Activated naive CD4-positive, alpha-beta T cell treated with Interleukin-2 at 50 U/mL for 16 hours (primary cell): ENCODE measurements at places on chromosomes 3 and 15.

DNA sequence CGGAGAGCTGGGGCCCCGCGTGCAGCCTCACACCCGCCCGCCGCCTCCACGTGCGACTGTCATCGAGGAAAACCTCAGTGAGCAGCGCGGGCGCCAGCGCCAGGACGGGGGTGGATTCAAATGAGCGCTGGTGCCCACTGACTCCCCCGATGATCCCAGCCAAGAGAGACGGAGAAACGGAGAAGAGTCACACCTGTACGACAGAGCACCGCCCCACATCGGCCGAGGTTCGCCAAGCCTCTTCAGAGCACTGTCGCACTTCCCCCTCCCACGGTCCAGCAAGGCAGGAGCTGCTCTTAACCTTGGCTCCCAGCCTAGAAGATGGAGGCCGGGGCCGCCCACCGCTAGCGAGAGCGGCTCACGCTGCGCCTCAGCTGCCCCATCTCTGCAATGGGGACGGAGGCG, 130.9 kb upstream of the IQSEC1 start:
- DNase-seq = no peak

GRCh38 chr15:52011711-52012144, 7.3 kb upstream of the MAPK6 start:
- no peak for DNase-seq

GRCh38 chr15:50531766-50532165, 14.7 kb downstream of the USP50 start:
- DNase-seq = no peak

- DNase-seq = no peak
Observed at GRCh38 chr3:150439657-150440056, 31.6 kb downstream of the TSC22D2 start.

DNA sequence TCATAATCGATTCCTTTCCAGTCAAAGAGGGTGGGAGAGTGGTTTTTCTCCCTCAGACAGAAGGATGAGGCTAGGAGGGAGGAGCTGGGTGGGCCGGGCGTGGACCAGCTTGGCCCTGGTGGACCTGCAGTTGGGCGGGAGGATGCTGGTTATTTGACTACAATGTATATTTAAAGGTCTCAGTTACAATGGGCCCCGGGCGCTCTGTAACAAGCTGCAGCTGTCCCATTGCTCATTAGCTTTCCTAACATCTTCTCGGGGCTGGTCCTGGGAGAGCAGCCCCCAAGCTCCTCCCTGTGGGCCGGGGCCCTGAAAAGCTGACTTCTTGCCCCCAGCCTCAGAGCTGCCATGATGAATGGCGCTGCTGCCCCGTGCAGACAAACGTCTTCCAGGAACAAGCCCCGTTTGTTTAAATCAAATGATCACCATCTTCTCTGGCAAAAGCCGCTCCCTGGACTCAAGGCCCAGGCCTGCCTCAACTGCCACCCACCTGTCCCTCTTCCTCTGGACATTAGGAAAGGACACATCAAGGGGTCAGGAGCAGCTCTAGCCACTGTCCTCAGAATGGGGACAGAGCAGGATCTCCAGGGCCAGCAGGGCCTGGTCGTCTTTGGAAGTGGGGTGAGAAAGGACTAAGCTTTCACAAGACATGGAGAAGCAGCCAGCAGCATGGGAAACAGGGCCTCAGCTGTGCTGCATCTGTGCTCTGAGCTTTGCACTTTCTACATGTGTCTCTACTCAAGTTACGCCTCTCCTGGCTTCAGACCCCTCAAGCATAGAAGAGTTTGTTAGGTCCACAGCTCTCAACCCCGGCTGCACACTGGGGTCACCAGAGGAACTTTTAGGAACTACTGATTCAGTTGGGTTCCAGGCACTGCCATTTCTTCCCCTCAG, 38.6 kb downstream of the MAGEF1 start:
- no peak for DNase-seq

DNA sequence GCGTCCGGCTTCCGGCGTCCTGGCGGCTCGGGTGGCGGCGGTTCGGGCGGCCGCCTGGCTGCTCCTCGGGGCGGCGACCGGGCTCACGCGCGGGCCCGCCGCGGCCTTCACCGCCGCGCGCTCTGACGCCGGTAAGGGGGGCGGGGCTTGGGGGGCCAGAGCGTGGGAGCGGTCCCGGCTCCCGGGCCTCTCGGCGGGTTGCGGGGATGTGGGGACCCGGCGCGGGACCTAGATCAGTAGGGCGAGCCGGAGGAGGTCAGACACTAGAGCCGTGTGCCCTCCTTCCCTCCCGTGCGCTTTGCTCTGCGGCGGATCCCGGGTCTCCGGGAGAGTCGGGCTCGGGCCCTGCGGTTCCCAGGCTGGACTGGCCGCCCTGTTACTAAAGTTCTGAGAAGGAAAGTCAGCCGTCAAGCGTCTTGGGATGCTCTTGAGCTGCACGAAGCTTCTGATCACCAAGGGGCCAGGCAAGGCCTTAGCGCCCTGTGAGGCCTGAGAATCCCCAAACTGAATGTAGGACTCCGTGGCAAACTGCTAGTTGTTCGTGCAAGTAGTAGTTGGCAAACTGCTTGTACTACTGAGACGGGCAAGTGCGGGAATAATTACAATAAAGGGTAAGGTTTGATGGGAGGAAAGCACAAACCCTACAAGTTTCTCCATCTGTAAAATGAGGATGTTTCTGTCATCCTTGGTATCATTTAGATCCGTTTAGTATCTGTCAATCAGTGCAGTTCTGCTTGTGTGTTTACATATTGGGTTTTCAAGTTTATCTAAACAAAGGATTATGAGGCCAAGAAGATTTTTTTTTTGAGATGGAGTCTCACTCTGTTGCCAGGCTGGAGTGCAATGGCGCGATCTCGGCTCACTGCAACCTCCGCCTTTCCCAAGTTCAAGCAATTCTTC, 587 bp downstream of the PIGX start:
- peak; percentile 74 for DNase-seq

DNA sequence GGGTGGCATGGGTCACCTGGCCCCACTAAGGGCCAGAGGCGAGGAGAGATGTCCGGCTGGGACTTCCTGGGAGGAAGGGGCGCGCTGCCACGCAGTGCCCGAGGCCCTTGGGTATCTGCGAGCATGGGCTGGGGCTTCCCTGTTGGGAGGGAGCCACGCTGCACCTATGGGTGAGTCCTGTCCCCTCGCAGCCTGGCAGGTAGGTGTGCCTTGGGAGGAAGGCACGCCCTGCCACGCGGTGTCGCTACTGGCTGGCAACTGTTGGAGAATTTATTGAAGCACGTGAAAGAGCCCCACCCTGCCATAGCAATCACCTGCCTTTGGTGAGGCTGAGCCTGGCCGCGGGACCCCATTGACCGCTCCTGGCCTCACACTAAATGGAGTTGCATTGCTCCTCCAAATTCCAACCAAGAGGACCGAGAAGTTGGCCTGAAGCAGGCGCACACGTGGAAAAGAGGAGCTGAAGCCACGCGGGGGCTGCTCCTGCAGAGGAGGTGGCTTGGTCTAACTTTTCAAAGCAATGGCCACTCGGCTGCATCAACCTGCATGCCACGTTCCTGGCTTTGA, 134.2 kb downstream of the TJP1 start:
- DNase-seq = no peak

DNA sequence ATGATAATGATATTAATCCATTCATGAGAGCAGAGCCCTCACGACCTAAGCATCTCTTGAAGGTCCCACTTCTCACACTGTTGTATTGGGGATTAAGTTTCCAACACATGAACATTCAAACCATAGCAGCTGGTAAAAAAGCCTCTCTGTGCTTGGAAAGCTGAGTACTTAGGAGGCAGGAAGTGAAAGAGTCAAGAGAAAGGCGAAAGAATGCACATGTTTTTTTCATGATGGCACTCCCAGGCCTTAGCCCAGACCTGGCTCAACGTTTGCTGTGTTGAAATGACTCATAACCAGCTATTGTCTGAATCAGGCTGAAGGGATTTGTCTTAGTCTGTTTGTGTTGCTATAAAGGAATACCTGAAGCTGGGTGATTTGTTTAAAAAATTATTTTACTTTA, 84.4 kb upstream of the RGMA start:
- DNase-seq = no peak

- no peak for DNase-seq
Observed at GRCh38 chr15:74565381-74566085, 24.5 kb downstream of the ARID3B start.

DNA sequence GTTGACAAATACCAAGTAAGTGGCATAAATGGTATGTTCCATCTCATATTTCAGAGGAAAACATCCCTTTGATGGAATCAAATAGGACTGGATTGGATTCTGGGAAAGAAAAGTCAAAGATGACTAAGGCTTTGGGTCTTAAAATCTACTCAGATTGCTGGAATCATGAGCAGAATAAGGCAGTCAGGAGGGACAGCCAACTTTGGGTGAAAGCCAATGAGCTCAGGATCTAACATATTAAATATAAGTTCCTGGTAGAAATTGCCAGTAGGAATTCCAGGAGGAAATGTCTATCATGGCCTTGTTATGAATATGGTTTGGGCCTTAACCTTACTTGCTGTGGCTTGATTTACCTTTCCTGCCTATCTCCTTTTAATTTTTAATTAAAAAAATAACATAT, 55.3 kb downstream of the ISL2 start:
- no peak for DNase-seq

DNA sequence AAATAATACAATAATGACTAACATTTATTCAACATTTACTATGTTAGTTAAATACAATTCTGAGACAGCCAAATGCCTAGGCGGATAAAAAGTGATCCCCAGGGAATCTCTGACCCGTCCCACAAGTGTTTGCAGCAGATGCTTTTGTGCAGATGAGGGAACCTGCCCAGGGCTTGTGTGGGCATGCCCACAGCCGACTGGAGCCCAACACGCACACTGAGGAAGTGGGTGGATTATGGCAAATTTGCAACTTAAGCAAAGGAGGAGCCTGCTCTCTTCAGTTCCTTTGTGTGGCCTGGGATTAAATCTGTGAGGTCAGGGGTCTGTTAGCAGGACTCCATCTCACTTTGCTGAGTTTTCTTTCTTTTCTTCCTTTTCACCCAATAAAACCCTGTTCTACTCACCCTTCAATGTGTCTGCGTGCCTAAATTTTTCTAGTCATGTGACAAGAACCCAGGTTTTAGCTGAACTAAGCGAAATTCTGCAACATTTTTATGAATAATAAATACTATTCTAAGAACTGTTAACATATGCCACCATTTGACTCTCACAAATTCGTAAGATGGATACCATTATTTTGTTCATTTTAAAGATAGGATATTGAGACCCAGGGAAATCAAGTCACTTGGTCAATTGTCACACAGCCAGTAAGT, 13.9 kb upstream of the RTP1 start:
- DNase-seq = no peak

- DNase-seq = peak; percentile 80
Observed at GRCh38 chr3:50573566-50574443, 4.5 kb downstream of the HEMK1 start.

DNA sequence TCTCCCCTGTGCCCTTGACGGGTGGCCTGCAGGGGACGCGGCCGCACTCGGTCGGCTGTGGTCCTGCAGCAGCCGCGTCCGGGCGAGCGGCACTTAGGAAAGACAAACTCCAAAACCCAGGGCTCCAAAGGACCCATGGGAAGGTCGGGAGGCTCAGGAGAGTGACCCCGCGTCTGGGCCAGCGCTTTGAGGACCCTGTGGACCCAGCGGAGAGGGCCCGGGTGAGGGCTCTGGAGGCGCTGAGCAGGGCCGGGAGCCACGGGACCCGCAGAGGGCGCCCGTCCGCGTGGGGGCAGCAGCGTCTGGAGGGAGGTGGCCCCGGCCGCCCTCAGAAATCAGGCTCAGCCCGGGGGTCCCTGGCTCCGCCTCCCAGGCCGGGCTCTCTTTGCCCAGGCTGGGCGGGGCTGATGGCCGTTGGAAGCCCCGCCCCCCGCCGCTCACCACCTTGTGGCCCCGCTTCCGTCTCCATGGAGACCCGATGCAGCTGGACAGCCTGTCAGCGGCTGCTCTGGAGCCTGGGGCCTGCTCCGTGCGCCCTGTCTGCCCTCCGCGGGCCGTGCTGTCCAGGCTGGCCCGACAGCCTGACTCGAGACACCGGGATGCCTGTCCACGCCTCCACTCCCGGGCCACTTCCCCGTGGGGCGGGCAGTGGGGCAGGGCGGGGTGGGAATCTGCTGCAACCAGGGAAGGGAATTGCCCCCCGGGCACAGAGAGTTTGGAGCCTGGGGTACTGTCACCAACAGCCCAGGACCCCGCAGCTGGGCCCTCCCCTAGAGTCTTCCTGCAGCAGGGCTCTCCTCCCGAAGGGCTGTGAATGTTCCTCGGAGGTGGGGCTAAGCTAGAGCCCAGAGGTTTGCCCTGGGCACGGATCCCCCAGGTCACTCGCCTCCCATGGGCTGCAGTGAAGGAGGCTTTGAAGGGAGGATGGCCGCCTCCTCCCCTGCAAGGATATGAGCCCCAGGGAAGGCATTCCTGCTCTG, 34.8 kb upstream of the RPL32 start:
- peak; percentile 14 for DNase-seq

DNA sequence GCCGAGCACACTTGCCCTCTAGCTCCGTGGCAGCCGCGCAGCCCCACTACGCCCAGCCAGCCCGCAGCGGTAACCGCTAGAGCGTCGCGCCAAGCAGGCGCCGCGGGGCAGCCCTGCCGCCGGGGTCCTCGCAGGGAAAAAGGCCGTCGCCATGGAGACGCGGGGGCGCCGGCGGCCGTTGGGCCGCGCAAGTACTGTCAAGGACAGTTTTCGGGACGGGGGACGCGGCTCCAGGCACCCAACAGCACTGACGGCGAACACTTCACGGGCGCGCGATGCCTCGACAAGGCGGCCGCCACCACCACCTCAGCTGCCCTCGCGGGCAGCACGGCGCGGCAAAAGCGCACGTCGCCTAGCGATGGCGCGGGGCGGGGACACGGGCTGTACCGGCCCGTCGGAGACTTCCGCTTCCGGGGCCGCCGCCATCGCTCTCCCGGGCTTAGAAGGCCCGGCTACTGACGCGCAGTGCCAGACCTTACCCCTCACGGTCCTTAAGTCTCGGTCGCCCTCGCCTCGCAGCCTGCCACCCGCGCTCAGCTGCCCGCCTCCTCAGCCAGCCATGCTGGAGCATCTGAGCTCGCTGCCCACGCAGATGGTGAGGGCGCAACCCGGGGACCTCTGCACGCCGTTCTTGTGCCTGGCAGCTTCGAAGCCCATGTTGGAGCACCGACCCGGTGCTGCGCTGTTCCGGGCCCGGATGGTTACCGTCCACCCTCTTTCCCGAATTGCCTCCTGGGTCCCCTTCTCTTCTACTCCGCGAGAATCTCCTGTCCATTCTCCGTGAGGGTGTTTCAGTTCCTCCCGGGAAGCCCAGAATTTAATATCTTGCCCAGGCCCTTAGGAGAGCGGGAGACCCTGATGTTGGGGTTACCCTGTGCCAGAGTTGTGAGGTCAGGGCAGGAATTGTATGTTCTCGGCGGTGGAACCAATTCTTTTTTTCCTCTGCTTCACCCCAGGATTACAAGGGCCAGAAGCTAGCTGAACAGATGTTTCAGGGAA, at the start of the genes GLT8D1 and SPCS1:
TSS of gene GLT8D1 (minus strand) at position 104 of the 999 bp plus-strand sequence. CDS start 5,331 bp downstream, outside the sequence.
TSS of gene SPCS1 (plus strand) at position 419 of the 999 bp plus-strand sequence. CDS start at position 560, 141 bp downstream.
- peak; percentile 87 for DNase-seq

DNA sequence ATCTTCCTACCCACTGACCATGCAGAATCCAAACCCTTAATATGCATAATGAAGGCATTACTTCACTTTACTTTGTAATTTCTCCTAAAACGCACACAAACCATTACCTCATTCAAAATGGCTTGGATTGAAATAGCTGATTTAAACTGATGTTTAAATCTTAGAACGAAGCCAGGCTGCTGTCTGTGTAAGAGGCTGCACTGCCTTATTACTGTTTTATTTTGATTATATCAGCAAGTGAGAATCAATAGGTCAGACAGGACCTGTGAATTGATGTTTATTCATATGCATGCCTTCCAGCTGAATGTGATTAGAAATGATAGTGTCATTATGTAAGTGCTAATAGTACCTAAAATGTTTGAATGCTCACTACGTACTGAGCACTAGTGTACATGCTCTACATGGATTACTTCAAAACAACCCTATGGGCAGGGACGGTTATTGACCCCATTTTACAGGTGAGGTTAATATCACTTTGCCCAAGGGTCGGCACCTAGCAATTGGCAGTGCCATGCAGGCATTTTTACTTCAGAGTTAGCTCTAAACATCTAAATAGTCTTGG, 314.2 kb upstream of the CBLB start:
- no peak for DNase-seq
